Activated T-helper 2 cell treated with anti-CD3 and anti-CD28 coated beads, Interferon-gamma antibody, Interleukin-2, Interleukin-4, amounts not matched to agents 10 μg/mL and 5 μg/mL and 100 μg/mL, durations not matched to agents 14 hours and 24 hours and 36 hours (primary cell): ENCODE measurements at places on chromosomes 5 and 9. TPM values are rescaled to one million over a fixed set of nuclear protein-coding genes. Genes with fewer than 3 reads are reported as not detected.

Gene RANBP17
- not detected in 2 replicates for total RNA-seq

Gene PKD2L2
- not detected in 2 replicates for total RNA-seq

Gene HAPLN1
- total RNA-seq, result not detected in 2 replicates

DNA sequence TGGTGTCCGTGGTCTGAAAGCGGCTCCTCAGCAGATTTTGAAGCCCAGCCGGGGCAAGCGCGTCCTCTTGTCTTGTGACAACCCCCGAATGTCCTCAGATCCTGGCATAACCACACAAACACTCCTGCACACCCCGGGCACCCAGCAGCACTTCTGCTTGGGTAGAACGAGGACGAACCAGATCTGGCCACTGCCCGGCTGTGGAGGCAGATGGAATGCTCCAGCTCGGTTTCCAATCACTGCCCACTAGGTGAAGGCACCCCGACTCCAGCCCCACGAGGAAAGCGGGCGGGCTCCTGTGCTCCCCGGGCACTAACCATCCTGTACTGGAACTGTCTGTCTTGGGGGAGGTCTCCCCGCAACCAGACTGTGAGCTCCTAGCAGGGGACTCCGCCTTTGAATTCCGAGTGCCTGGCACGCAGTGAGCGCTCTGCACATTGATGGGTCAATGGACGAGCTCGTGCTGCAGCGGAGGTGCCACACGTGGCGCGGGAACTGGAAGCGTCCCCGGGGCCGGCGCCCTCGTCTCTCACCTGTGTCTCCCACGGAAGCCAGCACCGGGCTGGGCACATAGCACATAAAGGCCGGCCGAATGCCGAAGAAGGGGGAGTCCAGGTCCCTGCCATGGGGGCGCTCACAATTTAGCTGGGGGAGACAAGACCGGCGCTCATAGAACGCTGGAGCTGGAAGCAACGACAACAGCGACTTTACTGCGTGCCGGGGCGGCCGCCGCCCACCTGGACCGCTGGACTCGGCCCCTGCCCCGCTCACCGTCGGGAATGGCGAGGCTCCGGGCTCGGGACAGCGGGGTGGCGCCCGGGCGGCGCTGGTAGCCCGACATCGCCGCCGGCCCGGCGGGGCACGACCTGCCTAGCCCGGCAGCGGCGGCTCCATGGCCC lies 608 bp downstream of the ENTR1 start:
- peak; percentile 32 for DNase-seq

DNA sequence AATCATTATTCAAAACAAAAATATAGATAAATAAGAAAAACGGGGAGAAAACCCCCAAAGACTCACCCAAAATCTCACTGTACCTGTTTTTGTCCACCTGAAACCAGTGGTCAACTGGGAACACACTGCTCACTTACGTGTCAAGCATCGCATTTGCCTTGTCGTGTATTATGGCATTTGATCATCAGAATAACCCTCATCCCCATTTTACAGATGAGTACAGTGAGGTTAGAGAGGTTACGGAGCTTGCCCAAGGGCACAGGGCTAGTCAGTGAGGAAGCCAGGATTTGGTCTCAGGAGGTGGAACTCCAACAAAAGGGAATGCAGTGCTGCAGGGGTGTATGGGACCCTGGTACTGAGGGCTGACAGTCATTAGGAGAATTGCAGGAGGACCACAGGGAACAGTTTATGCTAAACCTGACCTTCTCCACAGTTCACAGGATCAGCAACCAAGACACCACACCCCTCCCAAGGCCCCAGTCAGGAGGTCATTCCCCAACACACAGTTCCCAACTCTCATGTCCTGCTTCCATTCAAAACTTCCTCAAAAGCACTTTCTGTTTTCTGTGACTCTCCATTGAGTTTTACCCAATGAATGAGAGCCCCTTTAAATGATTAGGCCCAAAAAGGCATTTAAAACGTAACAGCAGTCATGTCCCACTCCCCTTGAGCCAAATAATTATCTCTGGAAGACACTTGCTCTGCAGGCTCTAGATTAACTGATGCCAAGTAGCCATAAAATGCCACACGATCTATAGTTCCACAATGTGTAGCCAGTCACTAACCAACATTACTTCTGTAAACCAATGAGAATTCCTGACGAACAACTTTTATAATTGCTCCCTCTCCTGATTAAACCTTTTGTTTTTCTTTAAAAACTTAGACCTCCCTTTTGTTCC lies 50.8 kb downstream of the CTSL start:
- DNase-seq, result no peak

DNA sequence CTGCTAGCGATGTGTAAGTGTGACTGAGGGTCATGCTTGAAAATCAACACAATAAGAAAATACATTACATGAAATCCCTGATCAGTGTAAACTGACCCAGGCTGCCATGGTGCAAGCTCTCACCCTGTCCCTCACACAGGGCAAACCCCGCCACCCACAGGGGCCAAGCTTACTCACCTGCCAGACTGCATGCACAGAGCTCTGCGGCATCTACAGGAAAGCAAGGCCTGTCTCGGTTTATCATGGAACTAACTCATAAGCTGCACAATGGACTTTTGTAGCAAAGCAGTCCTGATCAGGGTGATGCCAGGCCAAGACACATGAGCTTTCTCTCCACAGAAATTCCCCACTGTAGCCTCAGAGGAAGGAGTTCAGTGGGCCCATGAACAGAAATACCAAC lies 9.7 kb downstream of the IPPK start:
- no peak for DNase-seq

DNA sequence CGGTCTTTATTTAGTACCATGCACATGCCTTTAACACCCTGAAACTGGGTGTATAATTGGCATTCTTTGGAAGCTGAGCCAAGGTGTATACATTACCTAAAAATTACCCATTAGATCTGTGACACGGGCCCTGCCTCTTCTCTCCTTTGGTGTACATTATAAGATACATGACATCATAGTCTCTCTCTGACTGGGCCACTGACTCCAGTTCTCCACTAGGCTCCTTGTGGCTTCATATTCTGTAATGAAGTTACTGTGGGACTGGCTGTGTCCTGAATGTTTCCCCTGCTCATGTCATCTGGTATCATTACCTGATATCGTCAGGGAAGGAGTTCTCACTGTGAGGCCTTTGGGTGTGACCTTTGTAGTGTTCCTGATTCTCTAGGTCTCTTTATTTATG lies 65.5 kb downstream of the NREP start:
- DNase-seq, result no peak

GRCh38 chr9:80085668-80086067 lies 513.9 kb downstream of the TLE4 start:
- no peak for DNase-seq

DNA sequence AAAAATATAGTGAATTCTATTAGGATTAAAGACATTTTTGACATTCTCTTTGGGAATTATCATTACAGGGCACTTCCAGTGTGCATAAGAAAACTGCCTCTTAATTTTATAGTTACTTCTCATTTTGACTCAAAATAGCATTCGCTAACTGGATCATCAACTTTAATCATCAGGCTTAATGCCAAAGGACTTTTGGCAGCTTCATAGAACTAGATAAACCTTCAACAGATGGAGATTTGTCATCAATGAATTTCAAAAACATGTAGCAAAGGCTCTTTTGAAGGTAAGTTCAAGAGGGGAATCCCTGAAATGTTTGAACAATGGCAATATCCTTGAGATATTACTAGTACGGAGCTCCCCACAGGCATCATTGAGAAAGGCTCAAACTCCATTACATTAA lies 447.2 kb downstream of the PDE4D start:
- DNase-seq, result no peak
